ENCODE measurements at places on chromosomes 11 and 22.

DNA sequence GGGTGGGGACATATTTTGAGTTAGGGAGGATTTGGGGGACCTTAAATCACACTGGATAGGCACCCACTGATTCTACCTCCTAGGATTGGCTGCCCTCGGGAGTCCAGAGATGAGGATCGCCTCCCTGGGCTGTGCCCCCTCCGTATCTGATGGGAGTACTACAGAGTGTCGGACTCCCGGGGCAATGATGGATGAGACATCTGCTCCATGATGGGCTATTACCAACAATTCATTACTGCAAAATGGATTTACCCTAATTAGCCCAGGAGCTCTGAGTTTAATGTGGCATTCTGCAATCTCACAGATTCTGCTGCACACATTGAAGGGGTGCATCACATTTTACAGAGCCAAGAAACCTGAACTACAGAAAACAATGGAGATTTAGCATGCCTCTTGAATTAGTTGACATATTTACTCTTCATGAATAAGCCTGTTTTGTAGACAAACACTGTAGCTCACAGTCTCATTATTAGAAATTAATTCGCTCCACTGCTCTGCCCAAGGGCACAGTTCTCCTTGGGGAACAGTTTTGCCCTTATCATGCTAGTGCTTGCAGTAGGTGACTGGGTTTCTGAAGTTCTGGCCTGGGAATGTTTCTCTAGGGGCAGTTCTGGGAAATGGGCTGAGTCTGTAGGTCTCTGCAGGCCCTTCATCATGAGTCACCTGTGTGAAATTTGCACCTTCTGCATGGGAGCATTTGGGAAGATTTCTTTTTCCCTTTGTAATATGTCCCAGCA is 217.1 kb upstream of the PLET1 start:
- DNase-seq, result no peak

GRCh38 chr11:116579857-116580727 is 192.7 kb downstream of the BUD13 start:
- DNase-seq, result no peak

DNA sequence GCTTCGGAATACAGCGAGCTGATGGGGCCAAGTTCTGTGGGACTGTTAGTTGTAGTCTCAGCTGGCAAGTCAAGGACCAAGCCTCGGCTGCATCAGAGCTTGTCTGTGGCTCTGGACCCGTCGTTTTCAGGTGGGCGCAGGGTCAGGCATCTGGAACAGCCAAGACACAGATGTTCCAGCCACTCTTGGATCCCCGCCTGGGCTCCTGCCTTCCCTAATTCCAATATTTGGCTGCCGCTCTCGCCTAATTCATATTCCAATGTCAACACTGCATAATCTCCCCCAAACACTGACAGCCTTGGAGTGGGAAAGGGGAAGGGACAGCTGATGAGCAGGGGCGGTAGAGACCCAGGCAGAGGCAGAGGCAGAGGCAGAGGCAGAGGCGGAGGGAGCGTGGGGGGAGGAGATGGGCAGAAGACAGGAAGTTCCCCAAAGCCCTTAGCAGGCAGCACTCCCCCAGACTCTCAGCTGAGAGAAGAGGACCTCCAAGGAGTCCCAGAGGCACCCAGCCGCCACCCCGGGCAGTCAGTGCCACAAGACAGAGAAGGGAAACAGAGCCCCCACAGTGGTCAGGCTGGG is 49.6 kb upstream of the SLC35C1 start:
- no peak for DNase-seq

GRCh38 chr11:57493507-57494503 is 21.7 kb downstream of the SLC43A1 start:
- no peak for DNase-seq

DNA sequence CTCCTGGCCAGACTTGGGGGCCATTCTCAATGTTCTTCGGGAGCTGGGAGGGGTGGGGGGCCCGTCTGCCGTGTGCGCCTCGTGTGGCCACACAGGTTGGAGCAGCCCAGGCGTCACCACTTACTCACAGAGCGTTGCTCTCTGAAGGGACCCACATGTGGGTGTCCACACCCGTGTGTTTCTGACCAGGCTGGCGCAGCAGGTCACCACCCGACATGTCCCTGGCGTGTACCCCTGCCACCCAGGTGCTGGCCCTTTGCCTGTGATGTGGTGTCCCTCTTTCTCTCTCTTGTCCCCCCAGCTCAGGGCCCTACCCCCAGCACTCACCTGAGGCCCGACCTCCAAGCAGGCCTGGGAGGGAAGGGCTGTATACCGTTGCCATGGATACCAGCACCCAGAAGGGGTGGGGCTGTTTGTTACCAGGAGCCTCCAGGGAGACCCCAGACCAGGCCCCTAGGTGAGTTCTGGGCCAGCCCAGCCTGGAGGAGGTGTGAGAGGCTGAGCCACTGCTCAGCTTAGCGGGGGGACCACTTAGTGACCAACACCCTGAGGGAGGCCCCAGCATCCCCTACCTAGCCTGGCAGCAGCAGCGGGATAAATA is 1.4 kb downstream of the LMNTD2 start:
- no peak for DNase-seq

- no peak for DNase-seq
Observed at GRCh38 chr22:18999008-18999407, 62.9 kb upstream of the PRODH start.

- no peak for DNase-seq
Observed at GRCh38 chr11:10398525-10398924, 56.5 kb upstream of the AMPD3 start.

DNA sequence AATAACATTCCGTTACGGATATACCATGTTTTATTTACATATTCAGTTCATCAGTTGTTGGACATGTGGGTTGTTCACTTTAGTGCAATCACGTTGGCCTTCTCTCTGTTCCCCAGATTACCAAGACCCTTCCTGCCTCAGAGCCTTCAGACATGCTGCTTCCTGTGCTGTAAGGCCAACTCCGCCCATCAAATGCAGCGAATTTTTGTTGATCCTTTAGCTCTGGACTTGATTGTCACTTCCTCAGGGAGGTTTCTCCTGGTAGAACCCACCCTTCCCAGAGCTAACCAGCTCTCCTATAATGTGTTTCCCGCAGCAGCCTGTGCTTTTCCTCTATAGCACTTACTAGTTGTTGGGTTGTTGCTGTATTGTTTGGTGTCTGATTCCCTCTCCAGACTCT is 39.4 kb downstream of the SWAP70 start:
- no peak for DNase-seq

GRCh38 chr11:36722421-36722820 is 124.4 kb upstream of the RAG2 start:
- no peak for DNase-seq

GRCh38 chr11:69444381-69445130 is 36.9 kb upstream of the LINC01488 start:
- no peak for DNase-seq

GRCh38 chr22:17349172-17349571 is 20.1 kb upstream of the CECR2 start:
- DNase-seq, result no peak

DNA sequence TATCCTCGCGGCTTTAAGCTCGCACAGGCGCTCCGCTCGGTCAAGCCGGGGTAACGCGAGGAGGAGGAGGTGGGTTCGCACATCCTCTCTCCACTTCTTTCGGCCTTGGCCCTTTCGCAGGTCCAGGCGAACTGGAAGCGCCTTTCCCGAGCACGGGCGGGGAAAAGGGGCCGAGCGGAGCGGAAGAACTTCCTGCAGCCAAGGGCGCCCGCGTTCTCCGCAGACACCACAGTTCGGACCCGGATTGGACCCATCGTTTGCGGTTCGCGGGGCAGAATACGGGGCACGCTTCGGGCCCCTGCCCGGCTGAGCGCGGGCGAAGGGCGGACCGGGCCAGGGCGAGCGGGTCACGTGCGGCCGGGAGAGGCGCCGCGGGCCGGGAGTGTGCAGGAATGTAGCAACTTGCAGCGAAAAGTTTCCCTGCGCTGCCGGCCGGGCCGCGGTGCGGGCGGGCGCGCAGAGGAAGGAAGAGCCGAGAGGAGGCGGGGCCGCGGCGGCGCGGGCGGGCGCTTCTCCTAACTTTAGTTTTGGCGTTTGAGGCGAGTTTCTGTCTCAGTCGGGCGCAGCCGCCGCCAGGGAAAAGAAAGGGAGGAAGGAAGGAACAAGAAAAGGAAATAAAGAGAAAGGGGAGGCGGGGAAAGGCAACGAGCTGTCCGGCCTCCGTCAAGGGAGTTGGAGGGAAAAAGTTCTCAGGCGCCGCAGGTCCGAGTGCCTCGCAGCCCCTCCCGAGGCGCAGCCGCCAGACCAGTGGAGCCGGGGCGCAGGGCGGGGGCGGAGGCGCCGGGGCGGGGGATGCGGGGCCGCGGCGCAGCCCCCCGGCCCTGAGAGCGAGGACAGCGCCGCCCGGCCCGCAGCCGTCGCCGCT is at the start of gene YAP1:
Gene YAP1, plus strand, starts transcription at position 552 of the 865 bp plus-strand sequence. CDS start 402 bp downstream, outside the sequence.
- DNase-seq, result peak; percentile 58

DNA sequence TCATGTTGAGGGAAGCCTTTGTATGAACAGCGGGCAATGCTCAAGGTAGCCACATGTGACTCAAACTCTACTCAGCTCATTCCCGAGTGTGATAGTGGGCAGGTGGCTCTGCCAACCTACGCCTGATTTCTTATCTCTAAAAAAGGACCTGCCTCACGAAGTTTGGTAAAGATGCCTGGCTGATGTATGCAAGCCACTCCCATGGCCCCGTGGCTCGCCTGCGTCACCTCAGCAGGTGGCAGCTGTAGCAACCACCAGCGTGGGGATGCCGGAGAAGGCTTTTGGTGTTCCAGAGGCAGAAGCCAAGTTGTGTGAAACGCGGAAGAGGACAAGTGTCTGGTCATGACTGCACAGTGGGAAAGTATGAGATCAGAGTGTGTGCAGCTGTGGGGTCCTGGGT is 5.4 kb downstream of the FADS2 start:
- no peak for DNase-seq

DNA sequence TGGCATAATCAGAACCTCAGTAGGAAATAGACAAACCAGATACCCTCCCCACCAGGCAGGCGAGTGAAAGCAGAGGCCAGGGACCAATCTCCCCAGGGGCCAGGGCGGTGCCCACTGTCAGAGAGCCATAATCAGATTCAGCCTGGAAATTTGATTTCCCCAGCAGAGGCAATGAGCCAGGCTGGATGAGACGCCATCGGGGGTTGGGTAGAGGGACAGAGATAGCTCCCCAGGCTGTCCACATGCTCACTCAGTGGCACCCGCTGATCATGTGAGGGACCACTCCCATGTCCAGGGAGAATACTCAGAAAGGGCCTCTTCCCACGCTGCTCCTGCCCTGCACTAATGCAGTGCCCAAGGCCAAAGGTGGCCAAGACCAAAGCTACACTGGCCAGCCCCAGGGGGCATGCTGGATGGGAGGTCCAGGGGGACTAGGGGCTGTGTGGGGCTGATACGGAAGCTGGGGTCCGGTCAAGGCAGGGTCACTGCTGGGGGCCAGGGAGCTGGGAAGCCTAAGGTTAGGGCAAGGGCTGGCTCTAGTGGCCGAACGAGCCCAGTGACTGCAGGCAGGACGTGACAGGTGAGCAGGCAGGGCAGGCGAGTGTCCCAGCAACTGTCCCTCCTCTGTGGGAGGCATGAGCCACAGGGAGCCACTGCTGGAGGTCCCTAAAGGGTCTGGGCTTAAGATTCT is 19.8 kb downstream of the ARVCF start:
- no peak for DNase-seq

- no peak for DNase-seq
Observed at GRCh38 chr11:69136471-69136870, 19.3 kb upstream of the SMIM38 start.

- no peak for DNase-seq
Observed at GRCh38 chr11:61256710-61257482, 15.9 kb downstream of the PGA5 start.

DNA sequence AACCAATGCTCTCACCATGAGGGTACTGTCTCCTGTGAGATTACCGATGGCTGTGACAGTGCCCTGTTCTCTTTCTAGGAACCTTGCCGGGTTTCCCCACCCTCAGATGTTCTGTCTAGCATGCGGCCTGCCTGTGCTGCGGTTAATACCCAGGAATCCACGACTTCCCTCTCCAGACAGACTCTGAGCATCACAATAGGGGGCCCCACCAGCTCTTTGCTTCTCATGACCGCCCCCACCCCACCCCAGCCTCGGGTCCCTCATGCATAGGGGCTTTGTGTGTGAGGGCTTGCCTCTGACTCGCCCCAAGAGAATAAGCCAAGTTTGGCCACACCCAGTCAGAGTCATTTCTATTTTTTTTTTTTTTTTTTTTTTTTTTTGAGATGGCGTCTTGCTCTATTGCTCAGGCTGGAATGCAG is 10.3 kb downstream of the PARVG start:
- no peak for DNase-seq

DNA sequence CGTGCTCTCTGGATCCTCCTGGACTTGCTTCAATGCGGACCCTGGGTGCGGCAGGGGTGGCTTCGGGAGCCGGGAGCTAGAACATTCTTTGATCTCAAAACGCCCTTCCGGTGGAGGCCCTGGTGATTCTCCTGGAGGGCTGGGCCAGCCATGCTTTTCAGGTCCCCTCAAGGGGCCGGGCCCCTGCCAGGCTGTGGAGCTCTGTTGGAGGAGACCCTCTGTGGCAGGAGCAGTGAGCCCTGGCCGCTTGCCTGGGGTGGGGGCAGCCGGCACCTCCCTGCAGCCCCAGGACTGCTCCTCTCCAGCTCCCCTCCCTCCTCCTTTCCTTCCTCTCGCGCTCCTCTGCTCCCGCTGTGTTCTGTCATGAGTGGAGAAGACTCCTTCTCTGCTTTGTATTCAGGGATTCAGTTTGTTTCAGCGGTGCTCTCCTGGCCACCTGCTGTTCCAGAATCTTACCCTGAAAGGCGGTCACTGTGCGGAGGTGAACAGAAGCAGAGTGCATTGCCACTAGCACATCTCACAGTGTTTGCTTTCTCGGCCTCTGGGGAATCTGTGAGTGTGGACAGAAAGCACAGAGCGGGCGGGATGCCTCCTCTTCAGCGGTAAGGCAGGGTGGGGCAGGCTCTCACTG is 289.1 kb downstream of the TBC1D22A start:
- DNase-seq, result no peak

DNA sequence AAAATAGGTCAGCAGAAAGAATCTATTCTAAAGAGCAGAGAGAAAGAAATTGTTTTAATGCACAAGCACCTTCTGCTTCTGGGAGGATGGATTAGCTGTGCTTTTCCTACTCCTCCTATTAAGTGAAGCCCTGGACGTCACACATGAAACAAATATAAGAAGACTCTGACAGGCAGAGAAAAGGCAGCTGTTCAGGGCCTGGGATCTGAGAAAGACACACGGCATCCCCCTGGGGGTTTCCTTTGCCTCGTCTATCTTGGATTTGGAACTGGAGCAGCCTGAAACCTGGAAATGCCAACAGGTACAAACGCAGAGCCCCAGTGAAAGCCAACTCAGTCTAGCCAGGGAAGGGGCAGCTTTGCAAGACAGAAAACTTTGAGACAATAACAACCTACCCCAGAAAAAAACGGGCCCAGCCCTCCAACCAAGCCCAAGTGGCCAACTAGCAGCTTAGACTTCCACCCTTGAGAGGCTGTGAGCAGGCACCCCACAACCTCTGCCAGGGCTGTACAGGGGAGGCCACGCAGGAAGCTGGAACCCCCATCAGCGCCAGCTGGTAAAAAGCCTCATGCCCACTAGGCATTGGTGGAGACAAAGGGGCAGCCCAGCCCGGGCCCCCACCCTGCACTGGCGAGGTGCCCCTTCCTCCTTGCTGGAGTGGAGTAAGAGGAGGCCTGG is 7.3 kb downstream of the CERK start:
- no peak for DNase-seq
